ENCODE measurements at places on chromosomes 11 and 22. TPM values are rescaled to one million over a fixed set of nuclear protein-coding genes. Genes with fewer than 3 reads are reported as not detected.

DNA sequence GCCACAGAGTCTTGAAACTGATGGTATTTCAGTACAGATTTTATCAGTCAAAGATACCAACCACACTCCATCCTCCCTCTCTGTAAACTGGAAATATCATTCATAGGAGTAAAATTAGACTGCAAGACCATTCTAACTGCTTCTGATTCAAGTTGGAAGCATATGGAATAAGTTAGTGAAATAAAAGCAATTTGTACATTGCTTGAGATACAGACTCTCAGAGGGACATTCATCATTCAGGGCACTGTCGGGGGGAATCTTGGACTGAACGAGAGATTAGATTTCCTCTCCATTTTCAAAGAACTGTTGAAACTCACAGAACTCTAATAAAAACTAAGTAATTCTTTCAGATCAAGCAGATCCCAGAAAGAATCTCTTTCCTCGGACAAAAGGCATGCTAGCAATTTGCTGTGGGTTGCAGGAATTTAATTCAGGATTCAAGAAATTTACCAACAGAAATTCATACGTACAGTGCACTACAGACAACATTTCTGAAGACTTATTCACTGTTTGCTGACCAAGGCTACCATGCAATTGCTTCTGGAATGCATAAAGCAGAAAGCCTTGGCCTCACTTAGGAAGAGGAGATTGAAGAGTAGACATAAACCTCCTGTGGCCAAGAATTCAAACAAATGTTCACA lies 34.1 kb downstream of the PAMR1 start:
- no peak for DNase-seq

DNA sequence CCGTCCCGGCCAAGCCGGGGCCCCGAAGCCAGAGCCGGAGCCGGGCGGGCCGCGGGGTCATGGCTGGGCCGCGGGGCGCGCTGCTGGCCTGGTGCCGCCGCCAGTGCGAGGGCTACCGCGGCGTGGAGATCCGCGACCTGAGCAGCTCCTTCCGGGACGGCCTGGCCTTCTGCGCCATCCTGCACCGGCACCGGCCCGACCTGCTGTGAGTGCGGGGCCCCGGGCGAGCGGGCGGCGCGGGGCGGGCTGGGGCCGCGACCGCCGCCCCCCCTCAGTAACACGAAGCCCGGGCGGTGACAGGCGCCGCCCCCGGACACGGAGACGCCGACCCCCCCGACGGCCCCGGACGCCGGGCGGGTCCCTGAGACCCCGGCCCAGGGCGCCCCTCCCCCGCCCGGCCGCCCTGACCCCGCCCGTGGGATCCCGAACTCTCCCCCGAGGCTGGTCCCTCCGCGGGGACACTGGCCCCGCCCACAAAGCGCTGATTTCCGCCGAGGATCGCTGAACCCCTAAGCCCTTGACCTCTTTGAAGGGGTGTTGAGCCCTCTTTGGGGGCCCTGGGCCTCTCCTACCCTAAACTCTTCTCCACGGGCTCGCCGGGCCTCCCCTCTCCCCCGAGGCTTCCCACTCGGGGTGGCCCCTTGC lies 389 bp downstream of the MICALL1 start:
- DNase-seq, result peak; percentile 87

GRCh38 chr11:123135863-123136446 lies 59.1 kb downstream of the CLMP start:
- DNase-seq, result no peak

DNA sequence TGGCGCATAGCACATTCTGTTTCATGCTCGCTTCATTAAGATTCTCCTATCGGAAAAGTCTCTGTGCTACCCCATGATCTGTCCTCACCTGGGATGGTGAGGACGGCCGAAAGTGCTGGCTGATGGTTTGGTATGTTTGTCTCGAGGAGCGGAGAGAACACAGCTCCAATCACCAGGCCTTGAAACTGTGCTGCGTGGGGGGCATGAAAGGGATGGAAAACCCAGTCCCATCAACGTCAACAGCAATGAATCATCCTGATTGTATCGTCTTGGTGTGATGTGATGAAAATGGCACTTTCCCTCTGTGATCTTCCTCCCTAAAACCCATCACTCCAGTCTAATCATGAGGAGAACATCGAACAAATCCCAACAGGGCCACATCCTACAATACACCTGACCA lies 8.4 kb downstream of the FXYD6 start:
- no peak for DNase-seq

GLB1L3 gene
- 17.0 TPM for total RNA-seq

DNA sequence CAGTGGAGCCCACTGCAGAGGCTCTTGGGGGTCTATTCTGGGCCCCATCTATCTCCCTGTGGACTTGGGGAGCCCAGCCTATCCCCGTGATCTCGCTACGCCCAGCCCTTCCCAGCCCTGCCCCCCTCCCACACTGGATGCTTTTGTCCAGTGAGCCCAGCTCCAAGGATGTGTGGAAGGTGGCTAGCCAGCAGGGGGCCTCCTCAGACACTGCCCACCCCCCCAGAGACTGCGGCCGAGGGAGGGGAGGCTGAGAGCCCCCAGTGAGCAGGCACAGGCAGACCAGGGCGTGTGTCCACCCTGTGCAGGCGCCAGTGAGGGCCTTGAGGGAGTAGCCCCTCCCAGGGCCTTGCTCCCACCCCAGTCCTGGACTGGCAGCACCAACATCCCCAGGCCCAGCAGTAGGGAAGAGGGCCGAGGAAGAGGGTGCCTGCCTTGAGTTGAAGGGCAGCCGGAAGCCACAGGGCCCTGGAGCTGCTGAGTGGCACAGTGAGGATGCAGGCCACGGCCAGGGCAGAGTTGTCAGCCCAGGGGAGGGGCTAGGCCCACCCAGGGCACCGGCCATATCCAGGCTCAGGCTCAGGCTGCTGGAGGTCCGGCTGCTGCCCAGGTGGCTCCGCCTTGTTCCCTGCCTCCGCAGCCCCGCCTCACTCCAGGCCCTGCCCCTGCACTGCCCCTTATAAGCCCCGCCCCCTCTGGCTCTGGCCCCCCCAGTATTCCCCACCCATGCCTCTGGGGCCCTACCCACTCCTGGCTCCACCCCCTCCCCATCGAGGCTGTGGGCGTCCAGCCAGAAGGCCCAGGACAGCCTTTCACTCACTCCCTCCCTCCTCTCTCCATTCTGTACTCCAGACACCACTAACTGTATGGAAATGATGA lies 28.0 kb downstream of the MOB2 start:
- DNase-seq, result no peak

- DNase-seq, result no peak
Observed at GRCh38 chr11:30478923-30479322, 107.2 kb downstream of the MPPED2 start.

NXPE2 gene
- not detected for total RNA-seq

HEPHL1 gene
- total RNA-seq, result not detected

DNA sequence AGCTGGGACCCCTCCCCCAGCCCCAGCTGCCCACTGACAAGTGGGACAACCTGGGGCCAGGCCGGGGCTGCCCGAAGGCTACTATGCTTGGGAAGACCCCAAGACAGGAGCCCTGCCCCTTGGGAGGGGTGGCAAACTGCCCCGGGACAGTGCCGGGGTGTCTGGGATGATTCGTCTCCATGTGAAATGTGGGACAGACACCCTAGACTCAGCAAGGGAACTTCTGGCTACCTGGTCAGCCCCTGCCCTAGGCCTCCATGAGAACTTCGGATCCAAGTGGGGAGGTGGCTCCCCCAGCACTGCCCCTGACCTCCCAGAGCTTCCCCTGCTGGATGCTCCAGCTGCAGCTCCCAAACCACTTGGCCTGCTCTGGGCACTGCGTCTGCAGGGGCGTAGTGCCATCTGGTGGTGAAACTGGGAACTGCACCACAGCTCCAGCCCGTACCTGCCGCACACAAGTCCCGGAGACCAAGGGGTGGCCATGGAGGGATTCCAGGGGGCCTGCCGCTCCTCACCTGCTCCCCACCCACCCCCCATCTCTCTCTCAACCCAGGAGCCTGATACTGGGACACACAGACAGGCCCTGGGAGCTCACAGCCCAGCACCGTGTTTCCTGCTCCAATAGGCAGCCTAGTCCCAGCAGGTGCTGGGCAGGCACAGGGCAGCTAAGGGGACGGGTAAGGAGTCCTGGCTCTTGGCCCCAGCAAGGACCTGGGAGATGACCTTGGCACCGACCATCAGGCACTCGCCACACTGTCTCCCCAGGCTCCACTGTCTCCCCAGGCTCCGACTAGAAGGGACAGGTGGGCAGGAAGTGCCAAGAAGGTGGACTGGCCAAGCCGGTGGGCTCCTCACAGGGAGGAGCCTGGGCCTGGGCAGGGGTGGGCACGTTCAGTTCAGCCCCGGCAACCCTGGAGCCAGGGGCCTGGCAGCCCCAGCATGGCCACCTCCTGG lies 194.1 kb downstream of the IGLL1 start:
- peak; percentile 94 for DNase-seq

- DNase-seq, result no peak
Observed at GRCh38 chr11:115257270-115257669, 246.9 kb downstream of the CADM1 start.

- DNase-seq, result no peak
Observed at GRCh38 chr11:43573233-43573632, 107.3 kb upstream of the HSD17B12 start.

GRCh38 chr22:48926643-48927042 lies 901.0 kb downstream of the BRD1 start:
- DNase-seq, result no peak

DNA sequence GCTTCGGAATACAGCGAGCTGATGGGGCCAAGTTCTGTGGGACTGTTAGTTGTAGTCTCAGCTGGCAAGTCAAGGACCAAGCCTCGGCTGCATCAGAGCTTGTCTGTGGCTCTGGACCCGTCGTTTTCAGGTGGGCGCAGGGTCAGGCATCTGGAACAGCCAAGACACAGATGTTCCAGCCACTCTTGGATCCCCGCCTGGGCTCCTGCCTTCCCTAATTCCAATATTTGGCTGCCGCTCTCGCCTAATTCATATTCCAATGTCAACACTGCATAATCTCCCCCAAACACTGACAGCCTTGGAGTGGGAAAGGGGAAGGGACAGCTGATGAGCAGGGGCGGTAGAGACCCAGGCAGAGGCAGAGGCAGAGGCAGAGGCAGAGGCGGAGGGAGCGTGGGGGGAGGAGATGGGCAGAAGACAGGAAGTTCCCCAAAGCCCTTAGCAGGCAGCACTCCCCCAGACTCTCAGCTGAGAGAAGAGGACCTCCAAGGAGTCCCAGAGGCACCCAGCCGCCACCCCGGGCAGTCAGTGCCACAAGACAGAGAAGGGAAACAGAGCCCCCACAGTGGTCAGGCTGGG lies 49.6 kb upstream of the SLC35C1 start:
- DNase-seq, result no peak

KCNJ1 gene
- total RNA-seq, result not detected

MIOX gene
- total RNA-seq, result 0.21 TPM

TMPRSS13 gene
- 1.2 TPM for total RNA-seq

- no peak for DNase-seq
Observed at GRCh38 chr11:108901359-108901758, 236.5 kb downstream of the DDX10 start.

DNA sequence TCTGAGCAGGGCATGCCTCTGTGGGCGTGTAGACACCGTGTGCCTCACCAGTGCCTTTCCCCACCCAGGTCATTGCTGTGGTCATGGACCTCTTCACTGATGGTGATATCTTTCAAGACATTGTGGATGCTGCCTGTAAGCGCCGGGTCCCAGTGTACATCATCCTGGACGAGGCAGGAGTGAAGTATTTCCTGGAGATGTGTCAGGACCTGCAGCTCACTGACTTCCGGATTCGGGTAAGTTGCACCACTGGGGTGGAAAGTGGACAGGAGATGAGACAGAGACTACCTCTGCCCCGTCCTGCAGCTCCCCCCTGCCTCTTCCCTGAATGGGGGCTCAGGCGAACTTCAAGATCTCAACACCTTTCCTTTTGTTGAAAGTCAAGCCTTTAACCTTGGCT lies 24.3 kb downstream of the FAM83F start:
- no peak for DNase-seq

GRCh38 chr11:118834427-118835028 lies 43.6 kb upstream of the DDX6 start:
- peak; percentile 61 for DNase-seq

- no peak for DNase-seq
Observed at GRCh38 chr22:24466716-24467328, 28.3 kb upstream of the UPB1 start.

ME3 gene
- total RNA-seq, result 12.9 TPM

DNA sequence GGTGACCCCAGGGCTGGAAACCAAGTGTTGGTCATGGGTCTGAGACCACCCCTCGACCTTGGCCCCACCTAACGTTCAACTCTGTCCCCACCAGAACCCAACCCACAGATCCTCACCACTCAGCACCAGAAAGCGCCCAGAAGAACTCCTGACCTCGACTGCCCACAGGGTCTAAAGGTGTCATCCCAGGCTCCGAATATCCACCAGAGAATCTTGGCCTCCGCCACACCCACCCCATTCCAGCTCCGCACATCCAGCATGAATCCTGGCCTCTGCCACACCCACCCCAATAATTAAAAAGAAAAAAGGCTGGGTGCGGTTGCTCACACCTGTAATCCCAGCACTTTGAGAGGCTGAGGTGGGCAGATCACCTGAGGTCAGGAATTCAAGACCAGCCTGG lies 1.3 kb downstream of the CERK start:
- no peak for DNase-seq

Data from activated CD4-positive, alpha-beta T cell treated with anti-CD3 and anti-CD28 coated beads, Interleukin-2, amount 10 ng/mL, durations not matched to agents 24 days and 14 days (primary cell).